ENCODE measurements at places on chromosomes 6 and 20.

- no peak for DNase-seq
Observed at GRCh38 chr6:143754204-143754603, 76.4 kb downstream of the PHACTR2 start.

- DNase-seq: no peak
Observed at GRCh38 chr6:130362128-130362527, 3.7 kb upstream of the TMEM200A start.

- DNase-seq: no peak
Observed at GRCh38 chr6:4780360-4780812, 4.2 kb downstream of the CDYL start.

DNA sequence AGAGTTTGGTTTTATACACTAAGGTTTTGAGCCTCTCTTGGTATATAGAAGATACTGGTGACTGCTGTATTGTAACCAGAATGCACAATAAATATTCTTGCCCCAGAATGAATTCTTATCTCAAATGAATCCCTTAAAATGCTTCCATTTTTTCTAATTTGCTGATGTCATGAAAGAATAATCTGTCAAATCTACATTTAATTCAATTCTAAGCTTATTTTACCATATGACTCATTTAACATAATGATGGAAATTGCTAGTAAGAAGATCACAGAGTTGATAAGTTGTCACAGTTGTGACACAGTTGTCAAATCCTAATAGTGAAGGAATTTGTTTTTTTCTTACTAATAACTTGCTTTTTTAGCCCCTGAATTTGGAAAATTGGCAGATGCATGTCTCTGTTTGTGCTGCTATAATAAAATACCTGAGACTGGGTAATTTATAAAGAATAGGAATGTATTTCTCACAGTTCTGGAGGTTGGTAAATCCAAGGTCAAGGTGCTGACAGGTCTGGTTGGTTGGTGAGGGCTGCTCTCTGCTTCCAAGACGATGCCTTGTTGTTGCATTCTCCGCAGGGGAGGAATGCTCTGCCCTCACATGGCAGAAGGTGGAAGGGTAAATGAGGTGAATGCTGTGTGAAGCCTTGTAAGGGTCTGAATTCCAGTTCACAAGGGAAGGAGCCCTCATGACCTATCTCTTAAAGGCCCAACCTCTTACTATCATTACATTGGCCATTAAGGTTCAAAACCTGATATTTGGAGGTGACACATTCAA is 4.7 kb downstream of the ECT2L start:
- no peak for DNase-seq

DNA sequence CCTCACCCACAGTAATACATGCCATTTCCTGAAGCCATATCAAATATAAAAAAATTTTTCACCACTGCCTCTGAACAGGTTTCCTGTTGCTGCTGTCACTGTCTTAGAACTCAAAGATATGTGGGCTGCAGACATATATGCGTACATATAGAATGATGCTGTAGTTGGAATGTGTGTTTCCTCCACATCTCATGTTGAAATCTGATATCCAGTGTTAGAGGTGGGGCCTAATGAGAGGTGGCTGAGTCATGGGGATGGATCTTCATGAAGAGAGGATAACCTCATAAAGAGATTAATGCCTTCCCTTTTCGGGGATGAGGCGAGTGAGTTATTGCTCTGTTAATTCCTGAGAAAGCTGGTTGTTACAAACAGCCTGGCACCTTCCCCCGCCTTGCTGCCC is 7.7 kb upstream of the SCP2D1 start:
- no peak for DNase-seq

GRCh38 chr20:20950620-20951019 is 155.5 kb downstream of the LINC00237 start:
- no peak for DNase-seq

- no peak for DNase-seq
Observed at GRCh38 chr6:31945154-31945506, 765 bp upstream of the CFB start.

DNA sequence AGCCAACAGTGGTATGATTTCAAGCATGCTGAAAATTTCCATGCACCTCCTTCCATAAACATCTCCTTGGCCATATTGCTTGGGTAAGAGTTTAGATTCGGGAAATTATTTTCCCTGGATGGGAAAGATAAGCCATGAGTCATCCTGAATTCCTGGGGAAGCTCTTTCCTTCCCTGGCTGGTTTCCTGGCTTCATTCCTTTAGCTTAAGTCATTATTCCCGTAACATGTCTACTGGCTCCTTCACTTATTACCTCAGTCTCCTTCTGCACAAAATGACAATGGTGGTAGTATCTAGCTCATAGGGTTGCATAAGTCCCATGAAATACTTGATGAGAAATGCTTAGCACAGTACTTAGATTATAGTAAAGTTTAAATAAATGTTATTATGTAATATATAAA is 27.6 kb downstream of the TINAG start:
- no peak for DNase-seq

DNA sequence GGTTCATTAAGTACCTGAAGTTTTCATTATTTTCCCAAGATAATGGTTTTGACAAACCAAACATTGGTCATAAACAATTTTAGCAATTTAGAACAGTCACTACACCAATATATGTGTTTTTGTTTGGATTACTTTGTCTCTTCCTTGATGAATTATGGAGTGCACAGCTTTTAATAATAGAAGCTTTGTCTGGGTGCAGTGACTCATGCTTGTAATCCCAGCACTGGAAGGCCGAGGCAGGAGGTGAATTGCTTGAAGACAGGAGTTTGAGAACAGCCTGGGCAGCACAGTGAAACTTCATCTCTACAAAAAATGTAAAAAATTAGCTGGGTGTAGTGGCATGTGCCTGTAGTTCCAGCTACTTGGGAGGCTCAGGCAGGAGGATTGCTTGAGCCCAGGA is 89.4 kb upstream of the ANKEF1 start:
- no peak for DNase-seq

- no peak for DNase-seq
Observed at GRCh38 chr20:43160941-43161340, 28.8 kb downstream of the PTPRT start.

Measured in DMS153 (cell line).